ENCODE measurements at places on chromosomes 11 and 22.

GRCh38 chr11:78127403-78127802 is 12.0 kb downstream of the ALG8 start:
- DNase-seq = no peak

DNA sequence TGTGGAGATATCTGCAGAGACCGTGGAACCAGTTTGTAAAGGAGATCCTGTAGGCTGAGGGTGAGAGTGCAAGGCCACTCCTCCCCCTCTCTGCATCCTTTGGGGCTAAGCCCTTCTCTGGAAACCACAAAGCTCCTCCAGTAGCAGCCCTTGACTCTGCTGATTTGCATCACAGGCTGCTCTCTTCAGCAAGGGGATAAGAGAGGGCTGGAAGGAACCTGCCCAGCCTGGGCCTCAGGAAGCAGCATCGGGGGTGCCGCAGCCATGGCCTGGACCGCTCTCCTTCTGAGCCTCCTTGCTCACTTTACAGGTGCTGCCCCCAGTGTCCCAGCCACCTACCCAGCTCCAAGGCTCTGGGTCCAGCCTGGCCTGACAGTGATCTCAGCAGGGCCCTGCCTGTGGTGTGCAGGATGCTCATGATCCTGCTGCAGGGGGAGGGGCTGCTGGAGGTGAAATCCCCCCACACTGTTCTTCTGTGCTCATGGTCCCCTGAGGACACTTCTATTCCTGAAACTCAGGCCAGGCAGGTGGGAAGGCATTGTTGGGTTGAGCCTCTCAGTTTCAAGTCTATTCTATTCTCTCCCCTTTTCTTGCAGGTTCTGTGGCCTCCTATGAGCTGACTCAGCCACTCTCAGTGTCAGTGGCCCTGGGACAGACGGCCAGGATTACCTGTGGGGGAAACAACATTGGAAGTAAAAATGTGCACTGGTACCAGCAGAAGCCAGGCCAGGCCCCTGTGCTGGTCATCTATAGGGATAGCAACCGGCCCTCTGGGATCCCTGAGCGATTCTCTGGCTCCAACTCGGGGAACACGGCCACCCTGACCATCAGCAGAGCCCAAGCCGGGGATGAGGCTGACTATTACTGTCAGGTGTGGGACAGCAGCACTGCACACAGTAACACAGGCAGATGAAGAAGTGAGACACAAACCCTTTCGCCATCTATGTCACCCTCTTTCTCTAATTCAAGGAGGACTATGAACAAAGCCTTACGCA is 68.5 kb upstream of the IGLL5 start:
- DNase-seq = no peak

DNA sequence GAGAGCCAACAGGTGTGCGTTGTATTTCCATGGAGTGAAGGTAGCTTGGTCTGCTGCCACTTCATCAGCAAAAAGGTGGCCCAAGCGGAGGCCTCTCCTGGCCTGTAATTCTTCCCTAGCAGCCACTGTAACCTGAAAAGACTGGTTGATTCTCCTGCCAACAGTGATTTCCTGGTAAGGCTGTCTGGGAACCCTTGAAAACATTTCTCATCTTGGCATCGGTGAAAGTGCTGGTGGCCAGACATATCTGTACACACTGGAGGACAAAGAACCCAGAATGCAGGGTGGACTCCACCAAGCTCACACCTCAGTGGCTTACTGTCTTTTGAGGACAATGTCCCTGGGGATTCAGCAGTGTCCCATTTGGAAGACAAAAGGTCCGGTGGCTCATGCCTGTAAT is 128.0 kb downstream of the TRIM29 start:
- no peak for DNase-seq

DNA sequence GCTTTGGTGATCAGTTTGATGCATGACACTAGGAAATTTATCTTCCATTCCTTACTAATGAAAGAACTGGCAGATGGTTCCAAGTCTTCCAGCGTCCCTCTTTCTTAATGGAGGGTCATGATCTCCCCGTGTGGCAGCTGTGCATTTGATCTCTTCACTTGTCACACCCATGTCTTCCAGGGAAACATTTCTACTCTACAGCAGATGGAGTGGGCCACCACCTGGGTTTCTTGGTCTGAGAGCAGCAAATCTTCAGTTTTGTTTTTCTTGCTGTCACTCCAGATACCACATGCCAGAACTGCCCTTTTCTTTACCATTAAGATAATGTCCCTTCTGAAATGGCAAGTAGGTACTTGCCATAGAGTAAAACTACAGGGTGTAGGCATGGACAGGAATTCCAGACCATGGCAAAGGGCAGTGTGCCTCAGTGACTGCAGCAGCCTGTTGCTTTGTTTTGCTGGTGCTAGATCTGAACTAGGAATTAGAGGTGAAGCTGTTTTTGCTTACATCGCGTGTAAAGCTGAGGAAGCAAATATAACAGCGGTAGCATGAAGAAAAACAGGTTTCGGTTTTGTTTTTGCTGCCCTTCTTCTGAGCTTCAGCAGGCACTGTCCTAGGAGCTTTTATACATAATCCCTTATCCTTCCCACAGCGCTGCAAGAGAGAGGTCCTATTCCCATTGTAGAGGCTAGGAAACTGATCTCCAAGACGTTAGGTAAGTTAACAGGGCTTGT is 20.7 kb upstream of the C11orf96 start:
- DNase-seq = no peak

DNA sequence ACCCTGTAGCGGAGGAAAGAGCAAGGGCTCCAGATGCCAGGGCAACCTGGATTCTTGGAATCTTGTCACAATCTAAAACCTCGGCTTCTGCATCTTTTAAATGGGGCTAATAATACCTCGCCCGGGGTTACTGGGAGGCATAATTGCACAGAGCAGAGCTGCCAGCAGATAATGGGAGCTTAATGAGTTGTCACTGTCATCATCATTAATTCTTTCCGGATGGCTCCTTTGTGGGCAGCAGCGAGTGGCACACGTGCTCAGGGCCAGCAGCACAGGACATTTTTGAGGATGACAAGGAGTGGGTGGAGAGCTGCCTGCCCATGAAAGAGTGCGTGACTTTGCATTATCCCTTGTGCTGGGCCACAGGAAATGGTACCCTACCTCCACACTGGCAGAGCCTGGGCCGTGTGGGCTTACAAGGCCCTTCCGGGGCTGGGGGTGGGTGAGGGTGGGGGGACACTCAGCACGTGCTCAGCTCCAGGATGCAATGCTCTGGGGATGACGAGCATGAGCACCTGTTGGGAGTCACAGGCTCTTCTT is 5.7 kb downstream of the PDGFB start:
- DNase-seq = no peak

GRCh38 chr22:36387709-36387958 is 133 bp downstream of the MYH9 start:
- DNase-seq = no peak

- DNase-seq = no peak
Observed at GRCh38 chr11:123924027-123924426, 15.4 kb upstream of the OR4D5 start.

DNA sequence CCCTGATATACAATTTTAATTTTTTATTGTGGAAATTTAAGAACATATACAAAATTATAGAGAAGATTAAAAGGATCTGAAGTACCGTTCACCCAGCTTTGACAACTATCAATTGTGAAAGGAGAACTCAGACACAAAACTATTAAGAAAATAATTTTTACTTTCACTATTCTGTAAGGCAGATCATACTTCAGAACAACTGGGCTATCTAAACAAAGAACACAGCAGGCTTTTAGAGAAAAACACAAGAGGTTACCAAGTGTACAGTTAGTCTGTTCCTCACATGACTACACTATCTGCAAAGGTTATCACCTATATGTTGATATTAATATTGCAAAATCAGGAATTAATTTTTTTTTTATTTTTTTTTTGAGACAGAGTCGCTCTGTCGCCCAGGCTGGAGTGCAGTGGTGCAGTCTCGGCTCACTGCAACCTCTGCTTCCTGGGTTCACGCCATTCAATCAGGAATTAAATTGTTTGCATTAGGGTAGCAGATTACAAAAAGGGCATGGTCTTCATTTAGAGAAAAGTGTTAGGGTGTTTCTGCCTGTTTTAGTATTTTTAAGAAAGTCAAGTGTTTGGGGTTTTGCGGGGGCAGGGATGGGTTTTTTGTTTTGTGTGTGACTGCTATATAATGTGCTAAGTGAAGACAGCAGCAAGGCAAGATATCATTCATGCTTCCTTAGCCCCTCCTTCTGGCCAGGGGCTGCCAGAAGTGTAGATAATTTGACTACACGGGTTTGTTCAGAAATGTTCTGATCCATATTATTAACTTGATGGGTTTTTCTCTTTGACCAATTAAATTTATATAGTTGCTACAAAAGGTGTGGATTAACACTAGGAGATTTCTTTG is 27.6 kb upstream of the SIK2 start:
- DNase-seq = no peak

GRCh38 chr11:123040111-123040432 is 21.9 kb downstream of the HSPA8 start:
- no peak for DNase-seq

- no peak for DNase-seq
Observed at GRCh38 chr11:2652333-2653197, 47.2 kb downstream of the KCNQ1OT1 start.

- DNase-seq = no peak
Observed at GRCh38 chr11:95417832-95418231, 186.8 kb upstream of the SESN3 start.

GRCh38 chr22:36329254-36330078 is 58.3 kb downstream of the MYH9 start:
- peak; percentile 67 for DNase-seq
